ENCODE measurements at places on chromosomes 5 and 9.

GRCh38 chr9:75369989-75370388 is 281.7 kb downstream of the OSTF1 start:
- no peak for DNase-seq

- no peak for DNase-seq
Measured at GRCh38 chr5:149147676-149148075, 6.4 kb downstream of the ABLIM3 start.

GRCh38 chr5:165360784-165361542 is 1855.5 kb downstream of the MAT2B start:
- DNase-seq = no peak

- DNase-seq = peak; percentile 39
Measured at GRCh38 chr9:1604942-1605560, 410.1 kb upstream of the SMARCA2 start.

- DNase-seq = no peak
Measured at GRCh38 chr5:80757290-80757689, 102.5 kb upstream of the DHFR start.

- no peak for DNase-seq
Measured at GRCh38 chr9:88678431-88678830, 143.5 kb downstream of the NXNL2 start.
